ENCODE measurements at places on chromosomes 5 and 9. TPM values are rescaled to one million over a fixed set of nuclear protein-coding genes. Genes with fewer than 3 reads are reported as not detected.

Gene BTNL9
- total RNA-seq = not detected

Gene SPATA31D4
- not detected for total RNA-seq

Gene LCP2
- not detected for total RNA-seq

Gene HTR1A
- total RNA-seq = not detected

Gene ASTN2
- 14.7 TPM for total RNA-seq

Gene NUDT12
- 8.5 TPM for total RNA-seq

Gene GRXCR2
- not detected for total RNA-seq

Gene SLC46A2
- total RNA-seq = not detected

Gene FYB1
- total RNA-seq = 0.16 TPM

Gene SLC34A1
- not detected for total RNA-seq

Gene GFRA3
- total RNA-seq = not detected

Gene SPINK1
- not detected for total RNA-seq
